NB4 (cell line): ENCODE measurements at places on chromosomes 1 and 21.

GRCh38 chr1:178389441-178389840 is 107.3 kb downstream of the CLEC20A start:
- DNase-seq, result no peak

GRCh38 chr1:20982316-20982715 is 194.4 kb downstream of the EIF4G3 start:
- DNase-seq, result no peak

- peak; percentile 37 for DNase-seq
Observed at GRCh38 chr1:17365293-17365692, 6.7 kb upstream of the PADI6 start.

GRCh38 chr21:38538353-38538752 is 40.1 kb upstream of the ERG start:
- DNase-seq, result no peak

DNA sequence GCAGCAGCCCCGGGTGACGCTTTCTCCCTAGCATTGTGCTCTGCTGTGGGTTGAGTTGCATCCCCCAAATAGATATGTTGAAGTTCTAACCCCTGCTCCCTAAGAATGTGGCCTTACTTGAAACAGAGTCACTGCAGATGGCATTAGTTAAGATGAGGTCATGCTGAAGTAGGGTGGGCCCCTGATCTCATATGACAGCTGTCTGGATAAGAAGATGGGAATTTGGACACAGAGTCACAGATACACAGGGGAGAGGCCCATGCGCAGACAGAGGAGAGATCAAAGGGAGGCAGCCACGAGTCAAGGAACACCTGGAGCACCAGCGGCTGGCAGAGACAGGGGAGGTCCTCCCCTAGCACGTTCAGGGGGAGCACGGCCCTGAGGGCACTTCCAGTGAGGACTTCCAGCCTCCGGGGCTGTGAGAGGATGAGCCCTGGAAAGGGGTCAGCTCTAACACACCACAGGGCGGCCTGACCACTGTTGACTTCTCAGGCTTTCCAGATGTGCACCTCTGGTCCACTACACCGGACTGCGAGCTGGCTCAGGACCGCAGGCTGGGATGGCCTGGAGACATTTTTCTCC is 46.4 kb downstream of the ABCG1 start:
- DNase-seq, result no peak

DNA sequence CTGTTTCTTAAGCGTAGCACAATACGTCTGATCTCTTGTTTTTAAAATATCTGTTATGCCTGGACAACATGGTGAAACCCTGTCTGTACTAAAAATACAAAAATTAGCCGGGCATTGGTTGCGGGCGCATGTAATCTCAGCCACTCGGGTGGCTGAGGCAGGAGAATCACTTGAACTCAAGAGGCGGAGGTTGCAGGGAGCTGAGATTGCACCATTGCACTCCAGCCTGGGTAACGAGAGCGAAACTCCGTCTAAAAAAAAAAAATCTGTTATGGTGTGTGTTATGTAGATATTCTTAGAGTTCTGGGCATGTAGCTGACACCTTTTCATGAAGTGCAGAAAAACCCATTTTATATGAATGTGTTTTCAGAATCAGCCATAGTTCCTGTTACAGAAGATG is 38.2 kb downstream of the RABGAP1L start:
- DNase-seq, result no peak

DNA sequence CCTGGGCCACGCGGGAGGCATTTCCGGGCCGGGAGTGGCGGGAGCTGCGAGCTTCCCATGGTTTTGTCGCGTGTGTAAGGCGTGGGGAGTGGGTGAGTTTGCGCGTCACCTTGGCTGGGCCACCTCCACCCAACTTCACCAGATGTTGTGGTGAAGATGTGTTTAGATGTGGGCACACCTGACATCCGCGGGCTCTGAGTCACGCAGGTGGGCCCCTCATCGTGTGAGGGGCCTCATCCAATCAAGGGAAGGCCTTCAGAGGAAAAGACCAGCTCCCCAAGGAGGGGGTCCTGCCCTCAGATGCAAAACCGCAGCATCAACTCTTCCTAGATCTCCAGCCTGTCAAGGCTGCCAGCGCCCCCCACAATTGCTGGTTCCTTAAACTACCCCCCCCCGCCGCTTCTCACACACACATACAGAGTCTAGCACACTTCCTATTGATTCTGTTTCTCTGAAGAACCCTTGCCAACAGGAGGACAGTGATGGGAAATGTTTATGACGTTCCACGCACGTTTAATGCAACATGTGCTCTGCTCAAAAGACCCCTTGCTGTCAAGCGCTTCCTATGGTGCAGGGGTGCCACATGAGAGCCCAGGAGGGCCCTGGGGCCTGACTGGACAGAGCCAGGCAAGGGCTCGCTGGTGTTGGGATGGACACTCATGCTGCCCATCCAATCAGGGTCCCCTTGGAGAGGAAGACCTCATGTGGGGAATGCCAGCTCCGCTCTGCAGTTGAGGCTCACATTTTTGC is 11.9 kb downstream of the ACTRT2 start:
- no peak for DNase-seq

GRCh38 chr1:98672189-98672588 is 10.7 kb downstream of the SNX7 start:
- DNase-seq, result no peak

DNA sequence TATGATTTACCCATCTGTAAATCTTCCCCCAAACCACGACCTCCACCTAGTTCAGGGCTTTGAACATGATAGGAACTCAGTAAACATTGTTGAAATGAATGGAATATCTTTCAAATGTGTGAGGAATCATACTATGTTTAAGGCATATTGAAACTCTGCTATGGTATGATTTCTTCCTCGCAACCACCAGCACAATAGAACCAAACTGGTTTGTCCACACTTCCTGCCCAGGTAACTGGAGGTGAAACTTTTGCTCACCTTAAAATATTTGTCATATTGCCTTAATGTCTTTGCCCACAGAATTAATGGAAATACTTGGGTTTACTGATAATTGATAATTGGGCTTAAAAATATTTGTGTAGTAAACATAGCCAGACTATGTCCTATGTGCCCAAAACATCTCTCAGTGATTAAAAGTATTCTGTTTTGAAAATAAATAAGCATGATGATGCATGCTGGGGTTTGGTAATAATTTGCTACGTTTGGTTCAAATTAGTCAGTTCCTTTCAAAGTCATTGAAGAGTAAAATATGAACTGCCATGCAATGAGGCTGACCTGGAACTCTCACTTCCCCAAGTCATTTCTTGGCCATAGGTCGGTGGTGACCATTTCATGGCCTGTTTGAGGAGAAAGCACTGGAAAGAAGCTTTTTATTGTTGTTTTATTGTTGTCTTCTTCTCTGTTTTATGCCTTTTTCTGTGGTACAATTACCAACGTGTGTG is 73.3 kb downstream of the TNFSF18 start:
- DNase-seq, result no peak

- no peak for DNase-seq
Observed at GRCh38 chr1:183592733-183593132, 2.5 kb upstream of the NCF2 start.

DNA sequence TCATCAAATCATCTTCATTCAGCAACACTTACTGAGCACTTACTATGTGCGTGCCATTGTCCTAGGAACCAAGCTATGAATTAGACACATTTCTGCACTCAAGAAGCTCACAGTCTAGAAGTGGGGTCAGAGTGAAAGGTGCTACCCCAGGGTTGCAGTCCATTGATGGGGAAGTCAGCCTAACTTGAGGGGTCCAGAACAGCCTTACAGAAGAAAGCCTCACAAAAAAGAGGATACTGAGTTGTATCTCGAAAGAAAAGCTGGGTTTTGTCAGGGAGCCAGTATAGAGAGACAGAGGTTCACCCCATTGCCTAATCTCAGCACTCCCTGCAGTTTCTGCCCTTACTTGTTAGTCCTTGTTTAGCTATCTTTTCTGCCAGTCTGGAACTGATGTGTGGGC is 153.1 kb upstream of the JUN start:
- DNase-seq, result no peak
